ENCODE measurements at places on chromosomes 2 and 18. TPM values are rescaled to one million over a fixed set of nuclear protein-coding genes. Genes with fewer than 3 reads are reported as not detected.
A peak's percentile ranks its signal among the peaks of the same experiment; 100 is the strongest.

GRCh38 chr18:9364242-9364641, 29.7 kb downstream of the TWSG1 start:
- peak; percentile 87 for DNase-seq

The CFAP65 gene
- not detected for total RNA-seq

GRCh38 chr18:34932792-34933466, 108.3 kb upstream of the MAPRE2 start:
- DNase-seq, result peak; percentile 73

- DNase-seq, result no peak
These were observed 186.6 kb downstream of the SNTG2 start for GRCh38 chr2:1137264-1137663.

DNA sequence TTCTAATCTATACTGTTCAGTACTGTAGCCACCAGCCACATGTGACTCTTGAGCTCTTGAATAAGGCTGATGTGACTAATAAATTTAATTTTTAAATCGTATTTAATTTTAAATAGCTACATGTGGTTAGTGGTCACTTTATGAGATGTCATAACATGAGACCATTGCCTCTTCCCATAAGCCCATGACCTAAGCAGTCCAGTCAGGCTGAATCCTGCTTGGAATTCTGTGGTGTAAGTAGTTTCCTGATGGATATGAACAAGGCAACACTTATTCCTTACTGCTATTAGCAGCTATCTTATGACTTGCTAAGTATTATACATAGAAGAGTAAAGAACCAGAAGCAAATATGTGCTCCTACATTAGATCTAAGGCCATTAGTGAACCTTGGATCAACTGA, 150.0 kb downstream of the DIS3L2 start:
- DNase-seq, result no peak

The THSD7B gene
- not detected for total RNA-seq

The BUB1 gene
- total RNA-seq, result 1.3 TPM

The ABCB11 gene
- 0.26 TPM for total RNA-seq

The CPO gene
- 0.13 TPM for total RNA-seq

DNA sequence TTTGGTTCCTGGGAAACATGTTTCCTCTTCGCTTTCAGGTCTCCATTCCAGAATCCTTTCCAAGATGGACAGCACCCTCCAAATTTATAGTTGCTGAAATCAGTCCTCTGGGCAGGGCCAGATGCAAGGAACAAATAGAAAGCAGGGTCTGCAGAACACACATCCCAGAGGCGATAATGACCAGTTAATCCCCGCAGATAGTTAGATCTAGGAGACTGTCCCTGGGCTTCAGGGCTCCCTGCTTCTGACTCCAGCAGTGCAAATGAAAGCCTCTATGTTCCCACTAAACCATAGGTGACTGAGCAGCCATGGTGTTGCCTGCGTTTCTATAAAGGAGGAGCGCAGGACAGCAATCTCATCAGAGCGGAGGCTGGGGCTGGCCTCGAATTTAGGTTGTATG, 38.7 kb downstream of the SRSF7 start:
- no peak for DNase-seq

The ATG9A gene
- total RNA-seq, result 36.4 TPM

DNA sequence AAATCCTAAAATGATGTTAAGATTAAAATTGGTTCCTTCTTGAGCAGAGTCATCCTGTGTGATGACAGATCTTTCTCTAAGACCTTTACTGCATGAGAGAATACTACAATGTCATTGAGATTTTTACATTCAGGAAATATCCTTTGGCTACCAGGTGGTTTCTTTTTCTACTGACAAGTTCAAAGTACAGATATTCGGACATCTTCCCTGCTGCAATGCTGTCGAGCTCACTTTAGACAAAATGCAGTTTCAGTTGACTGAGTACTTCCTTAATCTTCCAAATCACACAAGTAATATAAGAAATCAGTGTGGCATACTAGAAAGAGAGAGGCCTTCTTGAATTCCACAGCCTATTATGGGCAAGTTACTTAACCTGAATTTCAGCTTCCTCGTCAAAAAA, 207.9 kb upstream of the ACVR2A start:
- DNase-seq, result no peak

DNA sequence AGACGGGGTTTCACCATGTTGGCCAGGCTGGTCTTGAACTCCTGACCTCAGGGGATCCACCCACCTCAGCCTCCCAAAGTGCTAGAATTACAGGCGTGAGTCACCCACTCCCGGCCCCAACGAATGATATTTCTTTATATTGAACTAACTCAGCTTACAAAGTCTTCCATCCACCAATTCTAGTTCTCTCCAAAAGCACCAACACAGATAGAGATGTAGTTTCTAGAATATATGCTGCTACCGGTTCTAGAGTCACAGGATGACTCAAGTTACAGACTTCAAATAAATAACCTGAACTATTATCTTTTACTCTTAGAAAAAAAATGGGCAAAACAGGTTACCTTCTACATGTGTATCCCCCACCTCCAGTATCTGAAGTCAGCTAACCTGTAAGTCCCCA, 9.2 kb downstream of the ACAA2 start:
- DNase-seq, result no peak

- peak; percentile 29 for DNase-seq
These were observed 15.1 kb downstream of the PLCD4 start for GRCh38 chr2:218622606-218623365.

DNA sequence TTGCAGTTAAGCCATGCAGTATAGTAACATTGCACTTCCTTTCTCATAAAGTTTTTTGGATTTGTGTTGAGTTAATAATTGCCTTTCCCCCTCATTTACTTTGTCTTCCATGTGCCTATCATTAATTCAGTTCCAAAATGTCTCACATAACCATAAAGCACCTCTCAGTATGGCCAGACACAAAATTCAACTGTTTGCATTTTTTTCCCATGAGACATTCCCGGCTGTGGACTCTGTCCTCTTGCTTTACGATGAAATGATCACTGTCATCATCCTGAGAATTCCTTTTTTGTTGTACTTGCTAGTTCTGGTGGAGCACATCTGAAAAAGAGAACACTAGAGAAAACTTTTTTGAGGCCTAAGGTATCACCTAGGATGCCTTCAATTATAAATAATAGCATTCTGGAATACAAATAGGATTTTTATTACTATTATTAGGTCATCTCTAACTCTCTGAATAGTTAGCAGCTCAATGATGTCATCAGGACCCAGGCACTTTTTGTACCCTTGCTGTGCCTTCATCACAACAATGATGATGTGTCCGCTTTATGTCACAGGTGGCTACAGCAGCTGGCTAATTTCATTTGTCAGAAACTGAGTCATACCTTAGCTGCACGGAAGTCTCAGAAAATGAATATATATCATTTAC, 8.5 kb upstream of the ATP8B1 start:
- DNase-seq, result no peak

DNA sequence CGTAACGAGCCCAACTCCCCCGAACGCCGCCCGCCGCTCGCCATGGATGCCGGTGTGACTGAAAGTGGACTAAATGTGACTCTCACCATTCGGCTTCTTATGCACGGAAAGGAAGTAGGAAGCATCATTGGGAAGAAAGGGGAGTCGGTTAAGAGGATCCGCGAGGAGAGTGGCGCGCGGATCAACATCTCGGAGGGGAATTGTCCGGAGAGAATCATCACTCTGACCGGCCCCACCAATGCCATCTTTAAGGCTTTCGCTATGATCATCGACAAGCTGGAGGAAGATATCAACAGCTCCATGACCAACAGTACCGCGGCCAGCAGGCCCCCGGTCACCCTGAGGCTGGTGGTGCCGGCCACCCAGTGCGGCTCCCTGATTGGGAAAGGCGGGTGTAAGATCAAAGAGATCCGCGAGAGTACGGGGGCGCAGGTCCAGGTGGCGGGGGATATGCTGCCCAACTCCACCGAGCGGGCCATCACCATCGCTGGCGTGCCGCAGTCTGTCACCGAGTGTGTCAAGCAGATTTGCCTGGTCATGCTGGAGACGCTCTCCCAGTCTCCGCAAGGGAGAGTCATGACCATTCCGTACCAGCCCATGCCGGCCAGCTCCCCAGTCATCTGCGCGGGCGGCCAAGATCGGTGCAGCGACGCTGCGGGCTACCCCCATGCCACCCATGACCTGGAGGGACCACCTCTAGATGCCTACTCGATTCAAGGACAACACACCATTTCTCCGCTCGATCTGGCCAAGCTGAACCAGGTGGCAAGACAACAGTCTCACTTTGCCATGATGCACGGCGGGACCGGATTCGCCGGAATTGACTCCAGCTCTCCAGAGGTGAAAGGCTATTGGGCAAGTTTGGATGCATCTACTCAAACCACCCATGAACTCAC, 673 bp downstream of the PCBP1 start:
- peak; percentile 58 for DNase-seq

DNA sequence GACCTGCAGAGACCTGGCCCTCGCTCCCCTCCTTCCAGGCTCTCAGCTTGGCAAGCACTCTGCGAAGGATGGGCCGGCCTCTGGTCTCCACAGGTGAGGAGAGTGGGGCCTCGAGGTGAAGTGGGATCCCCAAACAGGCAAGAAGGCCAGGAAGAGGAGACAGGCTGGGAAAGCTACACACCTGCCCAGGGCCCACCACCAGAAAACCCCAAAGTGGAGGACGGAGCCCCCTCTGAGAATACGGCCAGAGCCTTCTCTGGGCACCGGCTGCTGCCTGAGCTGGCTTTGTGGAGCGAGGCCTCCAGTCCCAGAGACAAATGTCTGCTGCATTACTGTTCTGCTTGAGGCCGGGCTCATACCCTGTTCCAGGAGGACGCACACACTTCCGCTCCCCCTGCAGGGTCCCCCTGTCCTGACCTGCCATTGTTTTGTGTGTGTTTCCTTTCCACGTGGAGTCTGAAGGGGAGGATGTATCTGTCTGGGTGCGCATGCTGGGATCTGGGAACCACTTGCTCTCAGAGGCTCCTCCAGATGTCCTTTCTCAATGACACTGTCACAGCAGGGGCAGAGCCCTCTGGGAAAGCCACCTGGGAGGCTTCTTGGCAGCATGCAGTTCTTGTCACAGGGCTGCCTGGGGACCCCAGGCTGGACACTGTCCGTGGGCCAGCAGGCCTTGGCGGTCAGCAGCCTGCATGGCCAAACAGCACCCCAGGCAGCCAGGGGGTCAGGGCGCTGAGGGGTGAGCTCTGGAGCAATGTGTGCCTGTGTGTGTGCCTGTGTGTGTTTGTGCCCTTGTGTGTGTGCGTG, 20.8 kb downstream of the KCNF1 start:
- no peak for DNase-seq

- peak; percentile 98 for DNase-seq
These were observed 2.8 kb upstream of the PUM2 start for GRCh38 chr2:20353241-20353992.

DNA sequence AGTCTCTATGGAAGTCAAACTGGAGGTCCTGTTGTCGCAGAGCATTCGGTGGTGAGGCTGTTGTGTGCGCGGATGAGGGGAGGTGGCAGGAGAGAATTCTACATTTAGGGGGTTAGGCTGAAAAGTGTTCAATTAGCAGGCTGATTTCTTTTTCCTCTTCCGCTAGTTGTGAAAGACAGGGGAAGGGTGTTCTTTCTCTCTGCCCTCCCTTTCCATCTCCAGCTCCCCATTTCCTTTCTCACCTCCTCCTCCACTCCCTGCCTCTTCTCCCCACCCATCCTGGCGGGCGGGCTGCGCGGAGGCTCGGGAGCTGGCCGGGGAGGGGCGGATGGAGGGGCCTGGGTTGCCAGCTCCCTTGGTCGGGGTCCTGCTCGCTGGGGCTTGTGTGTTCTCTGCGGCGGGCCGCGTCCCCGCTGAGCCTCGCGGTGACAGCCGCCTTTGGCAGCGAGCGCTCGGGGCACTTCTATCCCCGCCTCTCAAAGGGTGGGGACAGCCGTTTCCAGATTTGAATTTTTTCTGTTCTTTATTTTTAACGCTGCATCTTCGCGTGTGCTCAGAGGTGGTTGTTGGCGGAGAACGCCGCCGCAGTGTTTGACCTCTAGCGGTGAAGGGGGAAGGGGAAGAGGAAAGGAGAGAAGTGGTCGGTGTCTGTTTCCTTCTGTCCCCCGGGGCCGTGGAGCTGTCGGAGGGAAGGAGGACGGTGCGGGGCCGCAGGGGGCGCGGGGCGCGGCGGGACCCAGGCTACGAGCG, 3.6 kb downstream of the SOX11 start:
- DNase-seq, result no peak

DNA sequence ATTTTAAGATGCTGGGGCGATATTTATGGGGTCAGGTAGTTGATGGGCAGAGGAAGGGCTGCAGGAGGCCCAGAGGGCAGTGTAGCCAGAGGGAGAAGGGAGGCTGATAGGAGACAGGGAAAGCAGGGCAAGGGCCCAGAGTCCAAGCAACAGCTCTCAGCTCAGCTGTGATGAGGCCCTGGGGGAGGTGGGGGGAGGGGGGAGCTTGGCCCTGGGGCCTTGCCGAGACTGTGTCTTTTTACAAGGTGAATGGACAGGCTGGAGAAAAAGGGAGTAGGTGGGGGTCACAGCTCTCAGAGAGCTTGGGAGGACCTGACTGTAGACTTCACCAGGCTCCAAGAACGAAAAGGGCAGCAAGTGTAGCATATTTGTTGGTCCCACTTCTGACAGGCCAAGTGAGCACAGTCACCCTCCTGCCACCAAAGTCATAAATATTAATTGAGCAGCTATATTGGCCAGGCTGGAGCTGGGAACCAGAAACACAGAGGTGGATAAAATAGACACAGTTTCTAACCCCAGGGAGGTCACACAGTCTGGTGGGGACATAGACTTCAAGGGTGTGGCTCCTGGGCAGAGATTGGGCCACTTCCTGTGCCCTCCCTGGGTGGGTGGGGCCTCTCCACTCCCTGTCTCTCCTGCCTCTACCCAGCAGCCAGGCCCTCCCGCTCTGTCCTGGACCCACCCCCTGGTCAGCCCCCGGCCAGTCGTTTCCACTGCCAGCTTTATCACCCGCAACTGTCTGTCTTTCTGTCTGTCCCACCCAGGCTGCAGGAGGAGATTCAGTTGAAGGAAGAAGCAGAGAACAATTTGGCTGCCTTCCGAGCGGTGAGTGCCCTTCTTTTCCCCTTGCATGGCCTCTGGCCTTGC, 1.4 kb downstream of the DES start:
- DNase-seq, result no peak

GRCh38 chr2:96506907-96507240, 1.7 kb upstream of the NEURL3 start:
- DNase-seq, result no peak

GRCh38 chr18:80228051-80228848, 19.1 kb downstream of the PARD6G start:
- DNase-seq, result no peak

DNA sequence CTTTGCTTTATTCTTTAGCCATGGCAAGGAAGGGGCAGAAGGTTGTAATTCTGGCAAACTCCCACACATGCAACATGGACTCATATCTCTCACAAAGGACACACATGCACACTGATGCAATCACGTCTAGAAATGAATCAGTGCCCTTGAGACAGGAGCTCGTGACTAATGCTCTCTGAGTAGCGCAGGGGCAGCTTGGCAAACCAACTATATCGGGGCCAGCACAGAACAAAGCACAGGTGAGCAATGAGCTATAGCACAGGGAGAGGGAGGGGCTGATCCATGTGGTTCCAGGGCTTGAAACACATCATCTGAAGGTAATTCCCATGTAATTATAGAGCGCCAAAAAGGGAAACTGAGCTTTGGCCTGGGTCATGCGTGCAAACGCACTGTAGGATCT, 165.2 kb upstream of the KLF7 start:
- peak; percentile 100 for DNase-seq

- peak; percentile 88 for DNase-seq
These were observed 113.1 kb downstream of the MREG start for GRCh38 chr2:215900203-215900611.

- no peak for DNase-seq
These were observed 1.6 kb downstream of the TSHZ1 start for GRCh38 chr18:75211953-75212750.
